ENCODE measurements at places on chromosomes 11 and 22.

DNA sequence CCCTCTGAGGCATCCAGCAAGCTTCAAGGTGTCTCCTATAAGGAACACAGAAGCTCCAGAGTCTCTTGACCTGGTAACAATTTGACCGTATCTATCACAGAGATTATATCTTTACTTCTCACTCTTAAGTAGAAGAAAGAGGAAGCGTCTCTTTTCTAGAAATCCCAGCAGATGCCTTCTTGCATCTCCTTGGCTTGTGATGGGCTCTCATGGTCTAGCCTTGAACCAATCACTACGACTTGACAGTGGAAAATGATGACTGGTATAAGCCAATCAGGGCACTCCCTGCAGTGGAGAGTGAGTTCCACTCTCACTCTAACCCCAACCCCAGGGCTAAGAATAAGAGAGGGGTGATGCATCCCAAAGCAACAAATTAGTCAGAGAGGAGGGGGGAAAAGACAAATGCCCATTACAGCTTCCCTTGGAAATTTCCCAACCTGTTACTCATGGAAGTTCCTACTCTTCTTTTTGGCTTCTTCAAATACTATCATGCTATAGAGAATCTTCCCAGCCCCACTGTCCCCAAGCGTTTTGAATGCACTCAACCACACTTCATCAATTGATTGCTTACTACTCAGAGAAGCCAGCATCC lies 293.5 kb downstream of the MN1 start:
- DNase-seq, result no peak

DNA sequence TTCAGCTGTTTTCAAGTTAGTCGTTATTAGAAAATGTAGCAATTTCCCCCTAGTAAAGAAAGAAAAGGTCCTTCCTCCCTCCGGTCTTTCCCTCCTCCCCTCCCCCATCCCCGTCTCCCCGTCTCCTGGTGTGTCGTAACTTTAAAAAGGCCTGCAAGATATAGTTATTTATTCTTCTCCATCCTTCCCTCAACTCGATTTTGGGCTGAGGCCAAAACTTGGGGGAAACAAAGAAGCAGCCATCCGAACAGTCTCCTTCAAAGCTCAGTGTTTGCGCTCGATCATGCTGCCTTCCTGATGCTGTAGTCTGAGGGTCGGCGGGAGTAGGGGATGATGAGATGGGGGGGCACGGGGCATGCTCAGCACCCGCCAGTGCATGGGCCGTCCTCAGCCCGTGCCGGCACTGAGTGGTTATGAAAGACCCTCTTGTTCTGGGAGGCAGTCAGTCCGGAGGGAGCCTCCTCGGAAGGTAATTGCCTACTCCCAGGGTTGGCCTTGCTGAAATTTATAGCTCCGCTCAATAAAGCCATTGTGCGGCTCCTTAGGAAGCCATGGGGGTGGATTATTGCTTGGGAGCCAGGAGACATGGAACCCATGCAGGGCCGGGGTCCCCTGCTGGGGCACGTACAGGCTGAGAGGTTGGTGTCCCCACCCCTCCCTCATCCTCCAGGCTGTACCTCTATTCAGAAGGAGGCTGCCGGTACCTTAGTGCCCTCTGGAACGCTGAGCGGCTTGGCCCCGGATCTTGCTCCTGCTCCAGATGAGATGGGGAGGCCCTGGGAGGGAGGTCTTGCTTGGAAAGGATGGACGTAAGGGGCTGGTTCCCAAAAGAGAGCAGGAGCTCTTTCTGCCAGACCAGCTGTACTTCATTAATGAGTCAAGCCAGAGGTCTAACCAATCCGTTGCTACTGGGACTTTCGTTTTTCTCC lies 212.7 kb upstream of the CADM1 start:
- DNase-seq, result no peak

DNA sequence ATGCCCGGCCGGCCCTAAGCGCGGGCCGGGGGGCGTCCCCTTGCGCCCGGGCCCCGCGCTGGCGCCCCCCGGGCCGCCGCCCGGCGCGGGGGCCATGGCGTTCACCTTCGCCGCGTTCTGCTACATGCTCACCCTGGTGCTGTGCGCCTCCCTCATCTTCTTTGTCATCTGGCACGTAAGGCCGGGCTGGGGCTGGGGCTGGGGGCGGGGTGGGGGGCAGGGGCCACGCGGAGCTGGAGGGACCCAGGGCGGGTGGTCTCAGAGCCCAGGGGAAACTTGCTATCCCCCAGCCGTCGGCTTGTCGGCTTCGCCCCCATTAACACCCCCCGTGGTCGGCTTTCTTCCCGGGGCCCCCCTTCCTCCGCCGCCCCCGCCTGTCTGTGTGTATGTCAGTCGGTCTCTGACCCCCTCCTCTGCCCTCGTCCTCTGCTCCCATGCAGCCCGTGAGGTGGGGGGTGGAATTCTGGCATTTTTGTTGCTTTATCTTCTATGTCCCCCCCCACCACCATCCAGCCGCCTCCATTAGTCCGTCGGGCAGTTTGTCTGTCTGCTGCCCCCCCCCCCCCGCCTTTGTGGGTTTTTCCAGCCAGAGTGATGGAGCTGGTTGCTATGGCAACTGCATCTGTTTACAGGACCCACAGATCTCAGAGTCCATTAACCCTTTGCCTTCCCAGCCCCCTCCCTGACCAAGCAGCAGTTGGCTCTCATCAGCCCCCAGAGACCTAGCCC lies 552 bp downstream of the CNIH2 start:
- no peak for DNase-seq

GRCh38 chr11:119380827-119381180 lies 686 bp downstream of the USP2 start:
- DNase-seq, result peak; percentile 31

DNA sequence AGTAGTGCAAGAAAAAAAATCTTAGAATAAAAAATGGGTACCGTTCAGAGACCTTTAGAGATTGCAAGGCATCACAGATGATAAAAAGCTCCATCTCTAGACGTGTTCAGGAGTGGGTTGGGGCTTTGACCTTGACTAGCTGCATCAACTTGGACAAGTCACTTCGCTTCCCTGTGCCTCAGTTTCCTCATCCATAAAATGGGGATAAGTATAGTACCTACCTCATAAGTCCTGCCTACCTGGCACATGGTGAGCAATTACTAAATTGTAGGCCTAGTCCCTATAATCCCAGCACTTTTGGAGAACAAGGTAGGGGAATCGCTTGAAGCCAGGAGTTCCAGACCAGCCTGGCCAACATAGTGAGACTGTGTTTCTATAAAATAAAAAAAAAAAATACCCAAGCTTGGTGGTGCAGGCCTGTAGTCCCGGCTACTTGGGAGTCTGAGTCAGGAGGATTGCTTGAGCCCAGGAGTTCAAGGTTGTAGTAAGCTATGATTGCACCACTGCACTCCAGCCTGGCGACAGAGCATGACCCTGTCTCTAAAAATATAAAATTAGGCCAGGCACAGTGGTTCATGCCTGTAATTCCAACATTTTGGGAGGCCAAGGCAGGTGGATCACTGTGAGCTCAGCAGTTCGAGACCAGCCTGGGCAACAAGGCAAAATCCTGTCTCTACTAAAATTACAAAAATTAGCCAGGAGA lies 6.0 kb upstream of the F2 start:
- DNase-seq, result no peak

- DNase-seq, result no peak
Measured at GRCh38 chr11:23947883-23948282, 549.0 kb upstream of the LUZP2 start.

DNA sequence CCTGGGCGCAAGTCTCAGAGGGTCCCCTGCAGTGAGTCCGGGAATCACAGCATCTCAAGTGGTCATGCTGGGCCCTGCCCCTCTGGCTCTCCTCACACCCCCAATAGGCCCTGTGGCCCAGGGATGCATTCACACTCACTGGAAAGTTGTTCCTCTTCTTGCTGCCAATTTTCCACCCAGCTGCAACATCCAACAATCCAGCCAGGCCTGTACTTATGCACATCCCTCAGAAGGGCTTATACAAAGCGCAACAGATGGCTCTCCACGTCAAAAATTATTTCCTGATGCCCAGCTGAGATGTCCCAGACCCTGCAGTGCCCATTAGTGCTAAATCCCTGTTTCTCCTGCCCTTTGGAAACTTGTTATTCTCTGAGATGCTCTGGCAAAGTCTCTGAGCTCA lies 407.8 kb upstream of the NARS2 start:
- no peak for DNase-seq

DNA sequence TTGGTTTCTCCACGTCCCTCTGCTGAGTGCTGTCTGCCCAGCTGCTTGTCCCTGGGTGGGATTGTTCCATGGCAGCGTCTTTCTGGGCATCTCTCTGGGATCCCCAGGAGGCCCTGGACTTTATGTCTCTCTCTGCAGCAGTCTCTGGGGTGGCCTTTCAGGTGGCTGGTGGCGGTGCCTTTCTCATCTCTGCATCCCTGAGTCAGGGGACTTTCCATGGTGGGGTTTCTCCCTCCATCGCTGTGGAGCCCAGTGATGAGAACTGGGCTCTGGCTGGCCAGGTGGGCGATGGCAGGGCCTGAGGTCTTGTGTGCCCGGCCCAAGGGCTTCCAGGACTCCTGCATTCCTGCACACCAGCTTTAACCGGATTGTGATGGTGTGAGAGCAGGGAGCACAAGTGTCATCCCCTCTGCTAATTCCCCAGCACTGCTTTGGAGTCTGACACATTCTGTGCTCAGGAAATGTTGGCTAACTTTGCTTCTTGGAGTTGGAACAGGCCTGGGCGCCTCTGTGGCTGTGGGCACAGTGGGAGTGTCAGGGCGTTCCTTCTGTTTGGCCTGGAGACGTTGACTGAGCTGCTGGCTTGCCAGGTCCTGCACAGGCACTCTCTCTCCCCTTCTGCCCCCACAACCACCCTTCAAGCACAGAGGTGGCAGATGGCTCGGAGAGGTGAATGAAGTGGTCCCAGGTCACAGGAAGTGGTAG lies 27.9 kb downstream of the FAM83F start:
- DNase-seq, result no peak

DNA sequence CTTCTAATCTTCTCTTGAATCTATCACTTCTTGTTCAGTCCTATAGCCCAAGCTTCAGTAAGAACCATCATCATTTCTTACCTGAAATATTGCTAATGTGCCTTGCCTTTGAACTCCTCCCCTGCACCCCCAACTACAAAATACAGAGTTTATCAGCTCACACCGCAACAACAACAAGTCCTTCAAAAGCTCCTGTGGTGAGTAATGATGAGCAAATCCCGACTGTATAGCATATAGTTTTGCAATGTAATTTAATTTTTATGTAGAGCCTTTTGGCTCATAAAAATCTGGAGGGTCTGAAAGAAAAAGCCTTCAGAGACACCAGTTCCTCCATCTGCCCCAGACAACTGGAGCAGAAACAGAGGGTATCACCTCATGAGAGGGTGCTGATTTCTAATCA lies 124.7 kb downstream of the ARHGAP32 start:
- no peak for DNase-seq
